ENCODE measurements at places on chromosomes 4 and X.

DNA sequence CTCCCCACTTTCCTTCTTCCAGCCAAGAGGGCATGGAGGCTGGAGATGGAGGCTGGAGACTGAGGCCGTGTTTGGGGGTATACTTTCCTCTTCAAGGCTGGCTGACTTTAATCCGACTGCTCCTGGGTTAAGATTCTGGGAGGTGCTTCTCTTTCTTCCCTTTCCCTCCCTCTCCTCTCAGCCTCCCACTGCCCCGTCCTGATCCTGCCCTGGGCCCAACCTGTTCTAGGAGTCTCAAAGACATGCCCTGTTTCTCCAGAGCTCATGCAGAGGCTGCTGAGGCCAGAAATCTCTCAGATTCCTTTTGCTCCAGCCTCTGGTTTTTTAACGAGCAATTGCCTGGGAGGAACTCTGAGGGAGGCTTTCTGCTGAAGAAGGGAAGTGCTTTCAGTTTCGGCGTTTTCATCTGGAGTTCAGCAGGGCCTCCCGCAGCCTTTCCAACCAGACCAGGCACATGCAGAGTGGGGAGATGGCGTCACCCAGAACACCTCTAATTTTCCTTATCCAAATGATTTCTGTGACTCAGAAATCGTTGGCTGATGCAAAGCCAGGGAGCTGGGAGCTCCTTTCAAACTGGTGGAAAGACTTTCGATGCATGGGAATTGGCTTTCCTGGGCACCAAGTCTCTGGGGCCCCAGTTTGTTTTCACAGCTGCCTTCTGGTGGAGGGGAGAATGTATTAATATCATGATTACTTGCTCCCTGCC is 34.5 kb upstream of the FAM9C start:
- DNase-seq: no peak

DNA sequence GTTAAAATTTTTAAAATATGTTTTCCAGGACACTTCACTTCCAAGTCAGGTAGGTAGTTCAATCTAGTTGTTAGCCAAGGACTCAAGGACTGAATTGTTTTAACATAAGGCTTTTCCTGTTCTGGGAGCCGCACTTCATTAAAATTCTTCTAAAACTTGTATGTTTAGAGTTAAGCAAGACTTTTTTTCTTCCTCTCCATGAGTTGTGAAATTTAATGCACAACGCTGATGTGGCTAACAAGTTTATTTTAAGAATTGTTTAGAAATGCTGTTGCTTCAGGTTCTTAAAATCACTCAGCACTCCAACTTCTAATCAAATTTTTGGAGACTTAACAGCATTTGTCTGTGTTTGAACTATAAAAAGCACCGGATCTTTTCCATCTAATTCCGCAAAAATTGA is 49.7 kb downstream of the XIAP start:
- DNase-seq: no peak

DNA sequence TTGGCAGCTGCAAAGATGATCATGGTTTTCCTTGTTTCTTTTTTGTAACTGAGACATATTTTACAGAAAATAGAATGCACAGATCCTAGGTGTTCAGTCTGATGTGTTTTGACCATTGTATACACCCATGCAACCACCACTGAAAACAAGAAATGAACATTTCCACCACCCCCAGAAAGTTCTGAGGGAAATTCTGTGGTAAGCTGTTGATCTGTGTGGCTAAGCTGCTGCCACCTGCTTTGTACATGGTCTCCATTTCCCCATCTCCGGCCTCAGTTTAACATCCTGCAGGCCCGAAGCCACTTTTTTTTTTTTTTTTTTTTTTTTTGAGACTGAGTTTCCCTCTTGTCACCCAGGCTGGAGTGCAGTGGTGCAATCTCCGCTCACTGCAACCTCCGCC is 65.3 kb downstream of the NYX start:
- no peak for DNase-seq

DNA sequence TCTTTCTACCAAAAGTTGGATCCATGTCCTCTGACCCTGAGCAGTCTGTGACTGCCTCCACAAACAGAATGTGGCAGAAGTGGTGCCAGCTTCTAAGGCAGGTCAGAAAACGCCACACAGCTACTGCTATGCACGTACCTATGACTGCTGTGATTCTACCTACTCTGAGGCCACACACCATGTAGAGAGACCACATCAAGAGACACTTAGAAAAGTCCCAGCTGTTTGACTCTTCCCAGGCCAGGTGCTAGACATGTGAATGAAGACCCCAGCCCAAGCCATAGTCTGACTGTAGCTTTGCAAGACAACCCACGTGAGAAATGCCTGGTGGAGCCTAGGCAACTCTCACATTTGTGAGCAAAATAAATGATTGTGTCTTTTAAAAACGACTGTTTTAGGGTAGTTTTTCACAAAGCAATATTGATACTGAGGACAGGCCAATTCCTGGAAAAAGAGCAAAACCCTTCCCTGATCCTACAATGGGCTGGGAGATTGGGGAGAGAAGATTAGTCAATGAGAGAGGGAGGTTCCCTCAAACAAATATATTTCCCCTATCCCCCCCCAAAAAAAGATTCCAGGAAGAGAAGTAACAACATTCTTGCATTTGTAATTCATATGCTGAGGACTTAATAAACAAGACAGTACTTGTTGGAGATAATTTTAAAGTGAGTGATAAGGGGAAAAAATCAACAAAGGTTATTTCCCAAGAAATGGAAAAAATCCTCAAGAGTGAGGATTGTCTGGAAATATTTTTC is 33.3 kb downstream of the FRYL start:
- no peak for DNase-seq

- no peak for DNase-seq
Measured at GRCh38 chrX:8980756-8981155, 53.2 kb downstream of the FAM9B start.

- DNase-seq: no peak
Measured at GRCh38 chr4:153229545-153229944, 25.3 kb downstream of the TRIM2 start.

DNA sequence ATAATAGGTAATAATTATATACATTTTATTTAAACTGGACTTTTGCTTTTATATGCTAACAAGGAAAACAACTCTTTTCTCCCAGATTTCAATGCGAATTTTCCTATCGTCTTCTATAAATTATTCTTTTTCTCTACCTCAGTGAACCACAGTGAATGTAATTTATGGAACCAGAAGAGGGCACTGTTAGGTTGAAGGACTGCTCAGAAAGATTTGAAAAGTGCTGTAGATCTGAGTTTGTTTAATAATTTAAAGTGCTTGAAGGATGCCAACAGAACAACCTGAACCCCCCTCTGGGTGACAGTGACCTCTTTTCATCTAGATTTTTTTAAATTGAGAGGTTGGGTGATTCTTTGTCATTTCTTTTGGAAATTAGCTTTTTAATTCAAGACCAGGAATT is 54.9 kb downstream of the PHOX2B start:
- no peak for DNase-seq

GRCh38 chr4:158356301-158356700 is 146.0 kb downstream of the TMEM144 start:
- no peak for DNase-seq

DNA sequence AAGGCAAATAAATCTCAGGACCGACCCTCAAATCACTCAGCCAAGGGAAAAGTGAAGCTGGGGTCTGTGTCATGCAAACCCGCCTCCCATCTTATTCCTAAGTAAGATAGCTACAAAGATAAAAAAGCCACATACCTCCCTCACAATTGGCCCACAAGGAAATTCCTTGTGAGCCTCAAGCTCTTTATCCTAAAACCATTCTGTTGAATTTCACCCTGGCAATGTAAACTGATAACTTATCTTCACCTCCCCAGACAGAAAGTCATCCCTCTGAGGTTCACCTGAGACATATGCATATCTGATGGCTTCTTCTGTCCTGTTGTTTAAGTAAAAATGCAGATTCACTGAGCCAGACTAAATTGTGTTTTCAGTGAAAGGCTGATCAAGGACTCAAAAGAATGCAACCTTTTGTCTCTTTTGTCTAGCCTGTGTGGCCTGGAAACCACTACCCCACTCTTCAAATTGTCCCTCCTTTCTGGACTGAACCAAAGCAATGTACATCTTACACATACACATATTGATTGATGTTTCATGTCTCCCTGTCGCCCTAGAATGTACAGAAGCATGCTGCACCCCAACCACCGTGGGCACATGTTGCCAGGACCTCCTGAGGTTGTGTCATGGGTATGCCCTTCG is 91.3 kb downstream of the MFAP3L start:
- no peak for DNase-seq

DNA sequence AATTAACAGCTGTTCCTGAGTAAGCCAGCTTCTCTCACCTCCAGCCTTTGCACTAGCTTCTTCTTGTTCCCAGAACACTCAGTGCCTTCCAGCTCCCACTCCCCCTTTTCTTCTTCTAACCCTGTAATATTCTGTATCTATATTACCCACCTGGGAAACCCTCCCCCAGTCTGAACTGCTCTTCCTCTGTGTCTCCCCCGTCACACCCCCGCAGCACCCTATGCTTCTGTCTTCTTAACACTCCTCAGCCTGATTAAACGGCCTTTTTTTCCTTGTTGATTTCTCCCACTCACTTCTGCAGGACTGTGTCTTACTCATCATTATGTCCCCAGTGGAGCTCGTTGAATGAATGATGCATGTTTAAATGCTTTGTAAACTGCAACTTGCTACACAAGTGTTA is 9.0 kb upstream of the LONRF3 start:
- no peak for DNase-seq

DNA sequence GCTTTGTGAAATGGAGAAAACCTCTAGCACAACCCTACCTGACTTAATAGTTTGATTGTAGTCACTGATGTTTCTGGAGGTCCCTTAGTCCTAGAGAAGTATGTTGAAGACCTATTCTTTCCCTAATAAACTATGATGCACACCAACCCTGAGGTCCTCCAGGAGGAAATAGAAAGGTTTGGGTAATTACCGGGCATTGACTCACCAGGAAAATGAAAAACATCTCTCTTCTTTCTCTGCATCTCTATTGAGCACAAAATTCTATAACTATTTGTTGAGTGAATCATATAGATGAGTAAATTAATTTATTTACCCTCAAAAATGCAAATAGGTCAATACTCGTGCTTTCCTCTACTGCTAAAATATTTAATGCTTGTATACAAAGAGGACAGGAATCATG is 582.4 kb upstream of the FAM241A start:
- DNase-seq: no peak

DNA sequence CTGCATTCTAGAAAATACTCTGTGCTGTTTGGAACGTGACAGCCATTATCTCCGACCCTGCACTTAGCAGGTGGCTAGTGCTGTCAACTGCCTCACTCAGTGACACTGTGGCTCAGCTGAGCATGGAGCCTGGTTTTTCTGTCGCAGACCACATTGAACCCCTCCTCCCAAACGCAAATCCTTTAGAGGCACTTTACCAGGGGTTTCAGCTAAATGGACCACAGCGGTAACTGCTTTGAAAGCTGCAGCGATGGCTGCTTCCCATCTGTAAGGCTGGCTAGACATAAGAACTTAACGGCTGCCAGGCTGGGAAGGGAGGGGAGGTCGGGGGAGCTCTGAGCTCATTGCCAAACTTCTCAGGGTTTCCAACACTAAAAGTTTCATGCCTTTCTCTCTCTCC is 8.1 kb downstream of the SLC34A2 start:
- no peak for DNase-seq

GRCh38 chr4:8276358-8277240 is 7.0 kb downstream of the HTRA3 start:
- no peak for DNase-seq

DNA sequence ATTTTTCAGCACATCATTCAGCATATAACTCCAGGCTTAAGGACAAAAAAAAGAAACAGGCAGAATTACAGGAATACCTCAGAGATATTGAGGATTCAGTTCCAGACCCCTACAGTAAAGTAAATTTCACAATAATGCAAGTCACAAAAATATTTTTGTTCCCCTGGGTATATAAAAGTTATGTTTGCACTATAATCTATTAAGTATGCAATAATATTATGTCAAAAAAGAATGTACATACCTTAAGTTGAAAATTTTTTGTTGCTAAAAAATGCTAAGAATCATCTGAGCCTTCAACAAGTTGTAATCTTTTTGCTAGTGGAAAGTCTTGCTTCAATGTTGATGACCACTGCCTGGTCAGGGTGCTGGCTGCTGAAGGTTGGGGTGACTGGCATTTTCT is 2532.5 kb downstream of the ARAP2 start:
- no peak for DNase-seq
